Cardiac septum (tissue), 1 donor: ENCODE measurements at places on chromosomes 13 and 19. TPM values are rescaled to one million over a fixed set of nuclear protein-coding genes. Genes with fewer than 3 reads are reported as not detected.

GRCh38 chr19:16703677-16704076 lies 16.0 kb upstream of the NWD1 start:
- DNase-seq = no peak

Gene KLK14
- total RNA-seq = 0.32 TPM

DNA sequence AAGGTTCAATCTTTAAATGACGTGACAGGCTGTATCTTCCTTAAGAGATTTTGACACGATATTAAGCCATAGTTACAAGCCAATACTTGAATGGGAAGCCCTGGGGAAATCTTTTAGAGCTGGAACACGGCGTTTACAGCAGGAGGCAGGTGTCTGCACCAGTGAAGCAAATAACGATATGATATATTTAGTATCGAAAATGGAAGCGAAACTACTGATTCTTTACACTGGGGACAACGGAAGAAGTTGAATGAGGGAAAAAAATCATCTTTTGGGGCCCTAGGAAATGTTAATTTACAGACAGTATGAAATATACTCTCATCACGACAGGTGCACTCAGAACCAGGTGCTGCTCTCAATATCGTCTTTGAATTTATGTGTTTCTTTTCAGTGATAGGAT lies 793.9 kb upstream of the PCDH20 start:
- DNase-seq = no peak

Gene KLK12
- total RNA-seq = not detected
